ENCODE measurements at places on chromosomes 1 and 21.
A peak's percentile ranks its signal among the peaks of the same experiment; 100 is the strongest.

DNA sequence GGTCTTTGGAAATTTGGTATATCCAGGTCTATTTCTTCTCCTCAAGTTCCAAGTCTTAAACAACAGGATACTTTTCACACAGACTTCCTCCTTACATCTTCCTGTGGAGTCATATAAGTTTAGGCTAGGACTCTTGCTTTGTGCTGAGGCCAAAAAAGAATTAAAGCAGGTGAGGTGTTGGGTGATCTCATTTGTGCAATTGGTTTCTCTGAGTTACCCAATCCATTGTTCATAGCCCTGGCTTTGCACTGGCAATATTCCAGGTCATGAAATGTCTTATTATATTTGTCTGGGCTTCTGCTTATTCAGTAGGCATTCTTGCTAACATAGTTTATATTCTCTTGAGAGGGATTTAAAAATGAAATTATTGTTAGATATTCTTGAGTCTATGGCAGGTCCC, 14.1 kb upstream of the KIAA0040 start:
- DNase-seq, result no peak

- DNase-seq, result no peak
Measured at GRCh38 chr1:174072581-174072980, 50.4 kb upstream of the RC3H1 start.

GRCh38 chr1:83822208-83822607, 176.7 kb downstream of the TTLL7 start:
- DNase-seq, result peak; percentile 43

DNA sequence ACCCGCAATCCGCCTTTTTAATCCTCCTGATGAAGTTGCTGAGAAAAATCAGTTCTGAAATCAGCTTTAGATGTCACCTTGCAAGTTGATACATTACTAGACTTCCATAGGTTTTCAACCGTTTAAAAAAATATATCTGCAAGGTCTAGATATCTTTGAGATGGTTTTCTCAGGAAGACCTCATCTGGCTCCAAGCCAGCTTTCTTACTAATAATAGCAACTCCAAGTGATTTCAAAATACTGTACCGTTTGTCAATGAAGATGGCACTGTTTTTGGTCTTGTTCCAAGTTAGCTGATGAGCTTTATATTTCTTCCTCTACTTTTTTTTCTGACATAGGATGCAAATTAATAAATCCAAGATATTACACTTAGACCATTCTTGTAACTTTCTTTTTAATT, 40.3 kb downstream of the LRRC8C start:
- DNase-seq, result no peak

DNA sequence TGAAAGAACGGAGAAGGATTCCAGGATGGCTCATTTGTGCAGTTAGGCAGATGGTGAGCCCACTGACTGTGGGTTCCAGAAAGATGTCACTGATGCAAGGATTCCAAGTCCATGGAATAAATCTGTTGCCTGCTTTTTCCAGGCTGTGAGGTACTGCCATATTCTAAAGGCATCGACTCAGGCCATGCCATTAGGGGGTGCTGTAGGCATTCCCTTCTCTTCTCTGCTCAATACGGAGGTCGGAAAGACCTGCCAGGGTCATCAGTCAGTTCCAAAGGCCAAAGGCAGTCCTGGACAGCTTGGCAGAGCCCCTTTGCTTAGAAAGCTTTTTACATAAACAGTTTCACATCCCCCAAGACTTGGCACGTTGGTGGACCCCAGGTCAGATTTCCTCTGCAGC, 31.7 kb upstream of the TMEM125 start:
- peak; percentile 62 for DNase-seq

DNA sequence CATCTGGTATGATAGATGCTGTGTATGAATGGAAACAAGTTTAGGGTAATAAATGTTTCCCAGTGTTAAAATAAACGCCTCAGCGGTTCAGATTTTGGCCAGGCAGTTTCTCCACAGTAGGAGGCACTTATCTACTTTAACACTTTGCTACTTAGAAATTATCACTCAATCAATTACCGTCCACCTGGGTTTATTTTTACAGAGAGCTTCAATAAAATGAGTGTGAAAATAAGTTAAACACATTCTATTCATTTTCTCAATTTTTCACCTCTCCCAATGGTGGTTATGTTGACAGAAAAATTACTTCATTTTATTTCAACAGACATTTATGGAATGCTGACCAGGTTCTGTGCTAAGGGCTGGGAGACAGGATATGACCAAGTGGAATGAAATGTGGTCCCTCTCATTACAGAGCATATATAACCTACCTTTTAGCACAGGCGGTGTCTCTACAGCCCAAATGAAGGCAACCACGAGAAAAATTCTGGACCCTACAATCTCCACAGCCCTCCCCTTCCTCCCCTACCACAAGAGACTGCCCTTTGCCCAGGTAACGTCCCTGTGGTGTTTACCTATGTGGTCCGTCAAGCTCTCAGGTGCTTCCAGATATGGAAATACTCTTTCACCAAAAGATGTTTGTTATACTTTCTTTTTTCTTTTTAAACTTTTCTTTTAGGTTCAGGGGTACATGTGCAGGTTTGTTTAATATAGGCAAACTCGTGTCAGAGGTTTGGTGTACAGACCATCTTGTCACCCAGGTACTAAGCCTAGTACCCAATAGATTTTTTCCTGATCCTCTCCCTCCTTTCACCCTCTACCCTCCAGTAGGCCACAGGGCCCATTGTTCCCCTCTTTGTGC, 105.5 kb downstream of the HLCS start:
- DNase-seq, result peak; percentile 87

All from AG10803 (cell line).